Activated CD4-positive, CD25-positive, alpha-beta regulatory T cell (primary cell): ENCODE measurements at places on chromosomes 11 and 22.

GRCh38 chr11:96875712-96876111 lies 485.9 kb downstream of the JRKL start:
- DNase-seq = no peak

- DNase-seq = no peak
Observed at GRCh38 chr11:2731130-2732125, 31.6 kb upstream of the KCNQ1OT1 start.

- no peak for DNase-seq
Observed at GRCh38 chr22:19880786-19881569, 26.3 kb upstream of the GNB1L start.

DNA sequence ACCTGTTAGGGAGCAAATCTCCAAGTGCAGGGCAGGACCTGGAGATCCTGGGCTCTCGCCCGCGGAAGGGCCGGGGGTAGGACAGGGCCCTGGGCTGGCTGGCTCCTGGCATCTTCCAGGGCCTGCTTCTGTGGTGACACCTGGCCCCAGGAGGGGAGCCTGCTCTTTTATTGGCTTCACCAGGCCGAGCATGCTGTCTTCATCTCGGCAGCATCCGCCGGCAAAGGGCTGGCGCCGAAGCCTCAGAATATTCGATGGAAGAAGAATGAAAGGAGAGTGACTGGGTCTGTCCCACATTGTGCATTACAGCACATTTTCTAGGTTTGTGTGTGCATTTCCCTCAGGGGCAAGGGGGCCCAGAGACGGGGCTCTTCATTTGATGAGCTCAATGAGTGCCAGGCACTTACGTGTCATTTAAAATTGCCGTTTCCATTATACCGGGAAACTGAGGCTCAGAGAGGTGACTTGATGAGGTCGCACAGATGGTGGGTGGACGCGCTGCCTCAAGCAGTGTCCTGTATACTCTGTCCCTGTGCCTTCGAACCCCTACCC lies 70.0 kb downstream of the RBX1 start:
- no peak for DNase-seq

- DNase-seq = no peak
Observed at GRCh38 chr11:104650234-104650633, 248.0 kb downstream of the CASP12 start.

DNA sequence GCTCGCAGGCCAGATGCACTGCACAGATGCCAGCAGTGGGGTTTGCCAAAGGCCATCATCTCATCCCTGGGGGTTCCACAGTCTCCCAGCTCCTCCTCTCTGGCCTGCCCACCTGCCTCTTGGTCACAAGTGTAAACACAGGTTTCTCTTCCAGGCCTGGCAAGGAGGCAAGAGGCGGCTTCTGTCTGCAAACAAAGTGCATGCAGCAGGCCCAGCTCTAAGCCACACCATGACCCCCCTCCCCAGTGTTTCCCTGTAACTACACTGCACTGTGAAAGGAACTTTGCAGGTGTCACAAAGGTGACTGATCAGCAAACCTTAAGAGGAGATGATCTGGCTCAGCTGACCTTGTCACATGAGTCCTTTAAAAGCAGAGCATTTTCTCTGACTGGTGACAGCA lies 26.2 kb upstream of the SHISAL1 start:
- DNase-seq = no peak
